ENCODE measurements at places on chromosomes 3 and 15. TPM values are rescaled to one million over a fixed set of nuclear protein-coding genes. Genes with fewer than 3 reads are reported as not detected.

Gene FAIM
- total RNA-seq, result 3.5 TPM

Gene ARIH2
- 41.0 TPM for total RNA-seq

Gene TSEN2
- 4.8 TPM for total RNA-seq

Gene CRYGS
- total RNA-seq, result 2.6 TPM

Gene DAZL
- total RNA-seq, result not detected

Gene SERPINI2
- 0.15 TPM for total RNA-seq

Gene TJP1
- 24.9 TPM for total RNA-seq

Gene CASR
- 0.30 TPM for total RNA-seq

DNA sequence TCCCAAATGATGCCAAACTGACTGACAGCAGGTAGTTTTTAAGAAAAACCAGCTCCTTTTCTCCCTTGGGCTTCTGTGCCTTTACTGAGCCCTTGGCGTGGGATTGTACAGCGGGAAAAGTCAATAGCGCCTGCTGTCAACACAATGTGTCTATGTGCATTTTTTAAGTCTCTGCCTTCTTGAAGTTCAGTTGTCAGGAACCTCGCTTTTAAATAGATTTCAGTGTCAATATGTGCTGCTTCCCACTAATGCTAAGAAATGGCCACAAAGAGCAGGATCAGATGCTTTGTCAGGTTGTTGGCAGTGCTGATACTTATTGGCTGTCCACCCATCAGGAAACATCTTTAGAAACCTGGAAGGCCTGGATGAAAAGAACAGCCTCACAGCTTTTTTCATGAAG lies 424.4 kb downstream of the C3orf38 start:
- no peak for DNase-seq

DNA sequence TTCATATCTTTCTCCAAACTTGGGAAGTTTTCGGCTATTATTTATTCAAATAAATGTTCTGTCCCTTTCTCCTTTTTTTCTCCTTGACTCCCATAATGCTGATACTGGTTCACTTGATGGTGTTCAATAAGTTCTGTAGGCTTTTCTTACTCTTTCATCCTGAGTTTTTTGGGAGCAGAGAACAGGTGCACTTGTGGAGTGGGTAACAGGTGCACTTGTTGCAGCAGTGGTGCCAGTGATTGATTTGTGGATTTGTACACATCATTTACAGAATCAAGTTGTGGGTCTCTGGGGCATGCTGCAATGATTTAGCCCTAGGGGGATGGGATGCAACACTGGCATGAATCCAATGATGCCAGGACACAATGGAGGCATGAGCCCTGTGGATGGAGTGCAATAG lies 14.8 kb upstream of the OR5H1 start:
- DNase-seq, result no peak

DNA sequence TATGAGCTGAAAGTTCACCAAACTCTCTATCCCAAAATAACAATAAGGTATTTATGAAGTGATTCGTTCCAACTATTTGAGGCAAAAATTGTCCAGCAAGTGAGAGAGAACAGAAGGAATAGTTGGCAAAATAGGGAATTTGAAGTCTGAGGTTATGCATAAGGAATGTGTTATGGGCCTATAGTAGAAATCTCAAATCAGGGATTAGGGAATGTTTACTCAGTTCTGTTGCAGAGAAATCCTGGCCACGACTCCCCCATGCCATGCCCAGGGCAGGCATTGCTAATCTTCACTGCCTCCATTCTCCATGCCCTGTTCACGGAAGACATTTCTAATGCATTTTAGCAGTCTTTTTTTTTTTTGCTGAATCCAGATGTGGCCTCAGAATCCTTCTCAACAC lies 58.6 kb downstream of the FLNB start:
- no peak for DNase-seq

- DNase-seq, result no peak
Observed at GRCh38 chr3:138846262-138846791, 11.6 kb upstream of the PIK3CB start.

GRCh38 chr3:145882436-145882835 lies 278.5 kb downstream of the PLOD2 start:
- DNase-seq, result no peak

All from left lobe of liver (tissue), 2 donors.